Activated T-cell treated with anti-CD3 and anti-CD28 coated beads for 1 hour (primary cell): ENCODE measurements at places on chromosomes 5 and 9.

DNA sequence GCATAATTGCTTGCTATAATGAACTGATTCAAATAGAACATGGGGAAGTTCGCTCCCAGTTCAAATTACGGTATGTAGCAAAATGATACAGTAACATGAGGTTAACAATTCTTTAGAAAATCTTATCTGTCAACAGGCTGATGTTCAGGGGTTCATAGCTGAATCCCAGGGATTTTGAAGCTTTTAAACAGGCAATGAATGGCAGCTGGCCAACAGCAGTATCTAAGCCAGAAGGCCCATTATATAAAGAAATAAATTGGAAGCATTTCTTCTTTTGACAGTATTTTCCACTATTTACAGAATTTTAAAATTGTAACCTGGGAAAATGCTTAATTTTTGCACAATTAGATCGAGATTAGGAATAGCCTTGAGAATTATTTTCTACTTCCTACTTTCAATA, 126.8 kb downstream of the PDE8B start:
- DNase-seq, result no peak

- DNase-seq, result no peak
Observed at GRCh38 chr5:168578538-168579487, at the start of gene PANK3. PANK3 (minus strand) TSS chr5:168579368; CDS start chr5:168579283, 85 bp downstream.

DNA sequence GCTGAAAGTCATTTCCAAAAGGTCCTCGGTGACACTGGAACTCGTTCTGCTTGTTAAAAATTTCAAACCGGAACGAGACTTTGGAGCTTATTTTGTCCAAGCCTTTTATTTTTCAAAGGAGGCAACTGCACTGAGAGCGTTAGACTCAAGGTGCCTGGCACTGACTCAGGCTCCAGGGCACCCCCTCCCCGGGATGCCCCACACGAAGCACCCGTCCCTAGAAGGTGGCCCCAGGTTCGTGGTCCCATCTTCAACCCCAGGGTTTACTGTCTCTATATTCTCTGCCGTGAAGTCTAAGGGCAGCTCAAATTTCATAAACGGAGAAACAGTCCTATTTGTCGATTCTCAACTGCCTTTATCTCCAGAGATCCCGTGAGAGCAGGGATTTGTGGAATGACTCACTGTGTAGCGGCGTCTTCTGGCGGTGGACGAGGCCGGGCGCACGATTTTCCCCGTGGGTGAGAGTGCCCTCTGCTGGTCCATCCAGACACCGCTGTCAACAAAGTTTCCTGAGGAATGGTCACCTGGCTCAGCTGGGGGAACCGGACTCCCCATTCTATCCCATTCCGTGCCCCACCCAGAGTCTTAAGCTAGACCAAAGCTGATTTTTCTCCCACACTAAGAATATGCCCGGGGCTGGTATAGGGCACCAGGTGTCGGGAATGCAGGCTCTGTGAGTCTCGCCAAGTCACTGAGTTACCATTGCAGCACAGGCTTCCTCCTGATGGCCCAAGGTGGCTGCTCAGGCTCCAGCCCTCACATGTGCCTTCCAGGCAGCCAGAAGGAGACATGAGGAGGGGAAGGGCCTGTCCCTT, 27.1 kb upstream of the SLC6A19 start:
- peak; percentile 25 for DNase-seq

DNA sequence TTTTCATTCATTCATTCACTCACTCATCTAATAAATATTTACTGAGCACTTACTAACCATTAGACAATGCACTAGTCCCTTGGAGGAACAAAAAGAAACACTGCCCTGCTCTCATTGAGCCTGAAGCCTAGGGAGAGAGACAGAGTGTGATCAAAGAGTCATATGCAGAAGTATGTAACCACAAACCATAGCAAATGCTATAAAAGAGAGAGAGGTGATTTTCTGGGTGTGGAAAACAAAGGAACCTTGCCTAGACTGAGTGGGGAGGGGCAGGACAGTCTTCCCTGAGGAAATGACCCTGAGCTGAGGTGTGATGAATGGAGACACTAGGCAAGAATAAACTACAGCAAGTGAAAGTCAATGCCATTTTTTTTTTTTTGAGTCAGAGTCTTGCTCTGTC, 10.8 kb upstream of the ADRA1B start:
- DNase-seq, result no peak

DNA sequence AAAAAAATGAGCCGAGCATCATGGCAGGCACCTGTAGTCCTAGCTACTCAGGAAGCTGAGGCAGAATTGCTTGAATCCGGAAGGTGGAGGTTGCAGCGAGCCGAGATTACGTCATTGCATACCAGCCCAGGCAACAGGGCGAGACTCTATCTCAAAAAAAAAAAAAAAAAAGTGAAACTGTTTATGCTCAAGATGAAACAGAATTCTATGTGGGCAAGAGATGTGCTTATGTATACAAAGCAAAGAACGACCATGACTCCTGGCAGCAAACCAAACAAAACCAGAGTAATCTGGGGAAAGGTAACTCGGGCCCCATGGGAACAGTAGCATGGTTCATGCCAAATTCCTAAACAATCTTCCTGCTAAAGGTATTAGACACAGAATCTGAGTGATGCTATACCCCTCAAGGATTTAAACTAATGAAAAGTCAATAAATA, 32.6 kb upstream of the PLAC8L1 start:
- DNase-seq, result no peak

GRCh38 chr5:137034213-137034612, 464.9 kb downstream of the SPOCK1 start:
- no peak for DNase-seq

DNA sequence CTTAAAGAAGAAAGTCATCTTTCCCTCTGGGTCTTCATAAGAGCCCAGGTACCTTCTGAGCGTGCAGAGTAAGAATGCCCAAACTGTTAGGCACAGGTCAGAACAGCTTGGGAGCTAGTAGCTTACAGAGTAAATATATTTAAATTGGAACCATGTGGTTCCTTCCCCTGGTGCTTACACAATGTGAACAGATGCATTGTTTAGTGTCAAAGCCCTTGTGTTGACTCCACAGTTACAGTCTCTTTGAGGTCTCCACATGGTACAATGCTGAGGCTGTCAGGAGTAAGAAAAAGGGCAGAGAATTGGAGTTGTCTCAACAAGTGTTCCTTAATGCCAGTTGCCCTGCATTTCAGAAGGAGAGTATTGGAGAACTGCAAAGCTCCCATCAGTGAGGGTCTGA, 188.5 kb downstream of the PAPPA start:
- DNase-seq, result no peak

- no peak for DNase-seq
Observed at GRCh38 chr9:27425827-27426510, 98.1 kb upstream of the IFNK start.

GRCh38 chr9:131701789-131702337, 38.0 kb downstream of the RAPGEF1 start:
- DNase-seq, result no peak

- DNase-seq, result no peak
Observed at GRCh38 chr5:158354958-158355357, 496.0 kb upstream of the CLINT1 start.

DNA sequence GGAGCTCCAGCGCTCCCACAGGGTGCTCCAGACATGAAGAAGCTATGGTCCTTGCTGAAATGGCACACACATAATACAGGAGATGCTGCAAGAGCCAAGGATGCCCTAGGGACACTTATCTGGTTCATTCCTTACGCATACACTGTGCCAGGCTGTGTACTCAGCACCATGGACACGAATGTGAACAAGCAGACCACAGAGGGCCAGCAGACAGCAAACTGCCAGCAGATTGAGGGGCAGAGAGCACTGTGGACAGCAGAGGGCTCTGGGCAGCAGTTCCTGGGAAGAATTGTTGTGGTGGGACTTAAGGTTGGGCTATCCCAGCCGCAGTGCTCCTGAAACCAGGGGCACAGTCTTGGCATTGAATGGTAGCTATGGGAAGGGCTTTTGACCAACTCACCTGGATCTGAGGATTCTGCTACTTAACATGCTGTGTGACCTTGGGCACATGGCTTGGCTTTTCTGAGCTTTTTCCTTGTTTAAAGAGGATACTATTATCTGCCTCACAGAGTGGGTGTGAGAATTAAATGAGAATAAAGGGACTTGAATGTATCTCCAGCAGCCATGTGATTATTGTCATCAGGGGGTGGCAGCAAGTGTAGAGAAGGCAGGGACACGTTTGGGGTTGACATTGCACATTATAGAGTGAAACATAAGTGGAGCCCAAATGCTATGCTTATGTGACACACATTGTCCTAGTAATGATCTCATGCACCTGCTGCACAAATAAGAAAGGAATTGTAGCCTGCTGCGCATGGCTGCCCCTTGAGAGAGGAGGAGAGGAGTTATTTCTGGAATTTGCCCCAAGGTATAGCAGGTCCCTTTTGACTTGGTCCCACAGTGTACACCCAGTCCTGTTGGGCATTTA, 30.1 kb downstream of the PPARGC1B start:
- no peak for DNase-seq

GRCh38 chr9:134217431-134218210, 53.3 kb upstream of the RNU6ATAC start:
- no peak for DNase-seq

- no peak for DNase-seq
Observed at GRCh38 chr5:143445776-143446175, 42.3 kb upstream of the NR3C1 start.

- no peak for DNase-seq
Observed at GRCh38 chr5:31047007-31047406, 146.5 kb upstream of the CDH6 start.

DNA sequence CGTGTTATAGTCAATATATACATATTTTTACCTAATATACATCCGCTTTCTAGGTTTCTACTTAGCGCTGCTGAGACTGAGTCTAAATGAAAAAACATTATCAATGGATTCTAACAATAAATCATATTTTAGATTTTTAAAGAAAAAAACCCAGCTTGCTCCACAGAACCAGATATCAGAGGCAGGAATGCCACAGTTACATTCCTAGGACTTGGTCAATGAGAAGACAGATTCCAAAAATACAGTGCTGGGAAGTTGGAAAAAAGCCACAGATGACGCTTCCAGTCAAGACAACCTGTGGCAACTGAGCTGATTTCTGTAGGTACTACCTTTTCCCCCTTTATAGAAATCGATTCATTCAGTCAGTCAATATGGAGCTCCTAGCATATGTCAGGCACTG, 577 bp upstream of the CCDC112 start:
- DNase-seq, result no peak

- DNase-seq, result no peak
Observed at GRCh38 chr5:176692839-176693476, 45.7 kb downstream of the TSPAN17 start.

DNA sequence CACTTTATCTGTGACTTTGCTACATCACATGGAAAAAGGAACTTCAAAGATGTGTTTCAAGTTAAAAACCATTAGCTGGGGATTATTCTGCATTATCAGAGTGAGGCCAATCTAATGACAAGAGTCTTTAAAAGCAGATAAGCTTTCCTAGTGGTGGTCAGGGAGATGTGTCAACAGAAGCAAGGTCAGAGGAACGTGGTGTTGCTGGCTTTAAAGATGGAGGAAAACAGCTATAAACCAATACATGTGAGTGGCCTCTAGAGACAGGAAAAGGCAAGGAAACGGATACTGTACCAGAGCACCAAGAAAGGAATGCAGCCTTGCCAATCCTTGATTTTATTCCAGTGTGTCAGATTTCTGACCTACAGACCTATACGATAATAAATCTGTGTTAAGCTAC, 204.2 kb downstream of the TAF11L14 start:
- DNase-seq, result no peak

GRCh38 chr9:96398582-96399324, 15.2 kb upstream of the SLC35D2 start:
- DNase-seq, result no peak

- DNase-seq, result no peak
Observed at GRCh38 chr5:14818931-14819790, 52.4 kb downstream of the ANKH start.

- no peak for DNase-seq
Observed at GRCh38 chr5:154373326-154373725, 72.5 kb upstream of the SAP30L start.

- DNase-seq, result no peak
Observed at GRCh38 chr5:79133121-79133656, 21.6 kb downstream of the BHMT start.

DNA sequence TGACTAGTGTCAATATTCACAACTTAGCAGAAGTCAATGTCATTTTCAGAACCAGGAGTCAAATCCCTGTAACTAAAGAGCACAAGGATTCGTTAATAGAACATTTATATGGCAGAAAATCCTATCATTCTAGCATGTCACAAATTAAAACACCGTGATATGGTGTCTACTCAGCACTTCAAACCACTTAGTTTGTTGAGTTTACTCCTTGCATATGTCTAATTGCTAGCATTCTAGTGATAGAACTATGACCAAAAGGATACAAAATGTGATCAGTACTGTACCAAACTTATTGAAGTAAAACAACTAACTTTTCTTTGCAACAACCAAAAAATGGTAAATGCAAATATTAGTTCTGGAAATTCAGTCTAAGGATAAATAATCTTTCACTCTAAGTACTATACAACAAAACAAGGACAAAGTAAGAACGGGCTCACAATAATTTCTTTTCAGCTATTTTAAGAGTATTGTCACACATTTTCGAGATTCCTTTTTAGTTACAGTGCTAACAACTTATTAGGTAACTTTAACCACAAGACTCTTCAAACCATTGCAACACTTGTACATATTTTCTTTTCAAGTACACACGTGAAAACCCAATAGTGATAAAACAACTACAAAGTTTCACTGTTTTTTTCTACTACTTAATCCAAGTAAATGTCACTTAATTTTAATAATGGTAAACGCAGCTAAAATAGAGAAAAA, 845.2 kb upstream of the CDH10 start:
- DNase-seq, result no peak

DNA sequence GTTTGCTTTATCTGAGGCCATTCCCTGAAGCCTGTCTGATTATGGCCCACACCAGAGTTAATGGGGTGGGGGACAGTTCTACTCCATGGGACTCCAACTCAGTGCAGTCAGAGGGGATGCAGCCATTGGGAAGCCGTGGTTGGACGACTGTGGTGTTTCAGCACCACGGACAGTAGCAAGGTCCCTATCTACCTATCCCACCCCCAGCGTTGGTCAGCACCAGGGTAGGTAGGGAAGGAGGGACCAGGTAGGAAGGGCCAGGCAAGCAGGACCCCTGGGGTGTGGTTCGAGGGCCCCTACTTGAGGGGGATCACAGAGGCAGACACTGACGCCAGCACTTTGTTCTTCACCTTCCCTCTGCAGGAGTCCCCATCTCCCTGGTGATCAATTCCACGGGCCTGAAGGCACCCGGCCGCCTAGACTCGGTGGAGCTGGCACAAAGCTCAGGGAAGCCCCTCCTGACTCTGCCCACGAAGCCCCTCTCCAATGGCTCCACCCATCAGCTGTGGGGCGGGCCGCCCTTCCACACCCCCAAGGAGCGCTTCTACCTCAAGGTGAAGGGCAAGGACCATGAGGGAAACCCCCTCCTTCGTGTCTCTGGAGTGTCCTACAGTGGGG, 33.2 kb downstream of the HMCN2 start:
- DNase-seq, result no peak

- no peak for DNase-seq
Observed at GRCh38 chr5:103487218-103487617, 75.4 kb downstream of the NUDT12 start.
